ENCODE measurements at places on chromosomes 5 and 9.

- DNase-seq, result no peak
Observed at GRCh38 chr9:136824496-136825225, 16.9 kb downstream of the RABL6 start.

- no peak for DNase-seq
Observed at GRCh38 chr5:180205916-180206315, 3.1 kb downstream of the RASGEF1C start.

DNA sequence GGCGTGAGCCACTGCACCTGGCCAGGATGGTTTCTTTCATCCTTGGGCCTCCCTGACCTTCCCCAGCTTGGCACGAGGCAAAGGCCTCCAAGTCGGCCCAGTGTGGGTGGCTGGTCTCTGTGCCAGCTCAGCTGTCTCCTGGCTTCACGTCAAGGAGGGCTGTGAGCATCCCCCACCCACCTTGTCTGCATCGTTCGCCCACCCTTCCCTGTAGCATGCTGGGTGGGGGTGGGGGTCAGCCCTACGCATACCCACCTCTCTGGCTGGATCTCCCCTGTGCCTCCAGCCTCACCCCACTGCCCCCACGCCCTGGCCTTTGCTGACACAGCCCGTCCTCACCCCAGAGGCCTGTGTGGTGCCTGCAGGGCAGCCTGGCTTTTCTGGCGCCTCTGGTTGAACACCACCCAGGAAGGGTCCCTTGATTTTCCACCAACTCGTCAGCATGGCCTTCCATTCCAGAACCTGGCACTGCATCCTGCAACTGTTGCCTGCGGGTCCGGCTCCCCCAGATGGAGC lies 8.8 kb upstream of the WDR5 start:
- DNase-seq, result no peak

- DNase-seq, result peak; percentile 7
Observed at GRCh38 chr9:93003552-93004407, 54.7 kb upstream of the SUSD3 start.

GRCh38 chr9:80874276-80874675 lies 815.1 kb downstream of the TLE1 start:
- peak; percentile 94 for DNase-seq

DNA sequence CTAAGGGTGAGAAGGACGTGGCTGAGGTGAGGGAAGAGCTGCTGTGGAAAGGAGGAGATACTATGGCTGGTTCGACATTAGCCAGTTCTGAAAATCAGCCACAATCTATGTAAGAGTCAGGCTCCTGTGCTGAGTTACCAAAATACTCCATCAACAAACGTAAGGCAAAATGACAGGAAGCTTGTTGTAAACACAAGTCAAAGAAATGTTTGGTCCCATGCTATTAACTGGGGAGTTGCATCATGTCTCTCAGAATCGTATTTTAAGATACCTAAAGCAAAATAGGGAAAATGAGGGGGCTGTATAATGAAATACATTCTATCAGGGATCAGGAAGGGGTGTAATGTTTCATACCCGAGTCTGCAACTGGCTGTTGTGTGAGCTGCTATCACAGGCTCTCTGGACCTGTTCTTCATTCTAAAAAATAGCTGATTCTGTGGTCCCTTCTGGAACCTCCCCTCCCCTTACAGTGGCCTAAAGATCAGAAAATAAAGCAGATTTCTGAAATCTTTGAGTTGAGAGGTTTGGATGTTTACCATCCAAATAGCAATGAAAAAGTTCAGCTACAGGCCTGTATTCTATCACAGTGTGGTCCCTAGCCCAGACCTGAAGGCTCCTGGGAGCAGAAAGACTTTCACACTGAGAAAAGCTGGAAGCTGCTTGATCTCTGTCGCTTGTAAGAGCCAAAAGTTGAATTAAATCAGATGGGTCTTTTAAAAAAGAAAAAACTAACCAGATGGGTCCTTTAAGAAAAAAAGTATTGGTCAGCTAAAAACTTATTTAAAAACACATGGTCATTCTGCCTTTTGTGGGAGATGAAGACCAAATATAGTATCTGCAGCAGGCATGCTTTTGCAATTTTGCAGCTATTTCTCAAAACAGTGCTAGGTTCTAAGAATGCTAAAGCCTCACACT lies 97.8 kb upstream of the SMC5 start:
- no peak for DNase-seq

DNA sequence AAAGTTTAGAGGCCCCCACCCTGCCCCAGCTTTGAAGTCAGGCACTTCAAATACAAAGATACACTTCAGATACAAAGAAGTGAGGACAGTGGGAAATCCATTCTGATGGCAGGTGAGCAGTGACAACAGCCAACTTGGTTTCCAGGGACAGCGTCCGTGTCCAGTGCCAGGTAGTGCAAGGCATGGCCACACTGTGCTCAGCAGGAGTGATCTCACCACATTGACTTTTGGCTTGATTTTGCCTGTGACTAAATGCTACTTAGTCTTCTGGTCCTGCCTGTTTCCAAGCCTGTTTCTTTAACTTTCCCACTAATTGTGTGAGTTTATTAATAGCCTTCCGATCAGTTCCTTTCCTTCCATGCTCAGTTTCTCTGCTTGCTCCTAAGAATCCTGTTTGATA lies 72.6 kb upstream of the PALM2AKAP2 start:
- DNase-seq, result no peak

GRCh38 chr9:117084221-117084620 lies 330.6 kb downstream of the ASTN2 start:
- DNase-seq, result no peak

DNA sequence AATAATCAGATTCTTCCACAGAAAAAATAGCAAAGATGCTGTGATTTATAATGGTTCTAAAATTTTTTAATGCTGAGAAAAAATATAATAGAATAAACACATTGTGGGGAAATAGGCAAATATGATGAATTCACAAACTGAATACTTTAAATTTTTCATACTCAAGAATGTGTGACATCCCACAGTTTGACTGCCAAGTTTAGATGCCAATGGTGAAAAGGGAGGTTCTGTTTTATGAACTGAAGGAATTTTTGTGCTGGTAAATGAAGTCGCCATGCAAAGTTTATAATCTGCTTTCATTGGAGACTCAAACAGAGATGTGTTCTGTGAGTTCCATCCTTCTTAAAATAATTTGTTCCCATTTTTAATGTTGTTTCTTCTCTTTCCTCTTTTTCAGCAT lies 367.5 kb upstream of the ADAMTS16 start:
- no peak for DNase-seq

DNA sequence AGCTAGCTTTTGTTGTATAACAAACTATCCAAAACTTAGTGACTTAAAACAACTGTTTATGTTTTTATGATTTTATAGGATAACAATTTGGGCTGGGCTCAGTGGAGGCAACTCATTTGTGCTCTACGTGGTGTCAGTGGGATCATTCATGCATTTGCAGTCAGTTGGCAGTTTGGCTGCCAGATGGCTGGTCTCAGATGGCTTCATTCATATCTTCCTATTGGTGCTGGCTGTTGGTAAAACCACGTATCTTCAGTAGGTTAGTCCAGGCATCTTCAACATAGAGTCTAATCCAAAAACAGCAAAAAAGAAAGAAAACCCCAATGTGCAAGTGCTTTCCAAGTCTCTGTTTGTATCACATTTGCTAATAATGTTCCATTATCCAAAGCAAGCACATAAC lies 51.7 kb upstream of the RIC1 start:
- no peak for DNase-seq

DNA sequence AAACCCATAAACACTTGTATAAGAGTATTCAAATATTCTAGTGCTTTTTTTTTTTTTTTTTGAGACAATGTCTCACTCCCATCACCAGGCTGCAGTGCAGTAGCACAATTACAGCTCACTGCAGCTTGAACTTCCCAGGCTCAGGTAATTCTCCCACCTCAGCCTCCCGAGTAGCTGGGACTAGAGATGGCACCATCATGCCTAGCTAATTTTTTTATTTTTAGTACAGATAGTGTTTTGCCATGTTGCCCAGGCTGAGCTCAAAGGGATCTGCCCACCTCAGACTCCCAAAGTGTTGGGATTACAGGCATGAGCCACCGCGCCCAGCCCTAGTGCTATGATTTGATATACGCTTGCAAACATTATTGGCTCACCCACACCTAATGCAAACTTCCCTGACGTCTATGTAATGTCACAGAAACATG lies 11.8 kb downstream of the IL6ST start:
- no peak for DNase-seq

DNA sequence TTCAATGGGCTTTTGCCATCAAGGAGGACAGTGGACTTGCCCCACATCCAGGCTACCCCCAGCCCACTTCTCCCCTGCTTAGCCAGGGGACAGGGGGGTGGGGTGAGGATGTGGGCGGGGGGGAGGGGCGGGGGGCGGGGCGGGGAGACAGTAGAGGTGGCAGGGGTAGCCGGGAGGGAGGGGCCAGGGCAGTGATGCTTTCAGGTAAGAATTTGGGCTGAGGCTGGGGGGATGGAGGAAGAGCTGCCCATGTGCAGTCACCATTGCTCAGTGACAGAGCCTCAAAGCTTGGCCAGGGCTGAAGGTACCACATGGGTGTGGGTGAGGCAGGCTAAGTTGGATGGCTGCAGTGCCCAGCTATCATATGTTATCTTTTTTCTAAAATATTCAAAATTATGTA lies 40.7 kb upstream of the HNRNPA0 start:
- DNase-seq, result no peak

DNA sequence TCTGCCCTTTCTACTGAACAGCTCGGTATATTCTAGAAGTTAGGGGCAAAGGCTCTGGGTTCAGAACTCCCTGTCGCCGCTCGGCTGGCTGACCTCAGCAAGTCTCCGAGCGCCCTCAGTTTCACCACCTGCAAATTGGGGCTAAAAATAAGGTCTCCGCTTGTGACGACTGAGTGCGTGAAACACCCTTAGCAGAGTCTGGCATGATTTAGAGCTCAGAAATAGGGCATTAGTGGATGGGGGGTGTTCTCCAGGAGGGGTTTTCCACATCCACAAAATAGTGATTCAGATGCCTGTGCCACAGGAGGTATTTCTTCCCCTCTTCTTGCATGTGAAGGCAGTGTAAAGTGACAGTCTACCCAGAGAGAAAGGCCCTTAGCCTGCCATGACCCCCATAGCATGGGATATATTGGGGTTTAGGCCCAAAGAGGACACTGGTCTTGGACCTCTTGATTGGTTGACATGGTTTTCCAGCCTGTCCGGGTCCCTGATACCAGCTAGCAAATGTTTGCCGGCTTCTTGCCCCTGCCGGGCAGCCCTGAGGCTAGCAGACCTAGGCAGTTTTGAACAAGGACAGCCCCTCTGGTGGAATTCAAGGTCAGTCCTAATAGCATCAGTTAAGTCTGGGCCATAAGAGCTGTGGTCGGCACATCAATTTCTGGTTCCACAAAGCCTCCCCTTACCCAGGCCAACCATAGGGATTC lies 1.4 kb downstream of the ERGIC1 start:
- DNase-seq, result no peak

DNA sequence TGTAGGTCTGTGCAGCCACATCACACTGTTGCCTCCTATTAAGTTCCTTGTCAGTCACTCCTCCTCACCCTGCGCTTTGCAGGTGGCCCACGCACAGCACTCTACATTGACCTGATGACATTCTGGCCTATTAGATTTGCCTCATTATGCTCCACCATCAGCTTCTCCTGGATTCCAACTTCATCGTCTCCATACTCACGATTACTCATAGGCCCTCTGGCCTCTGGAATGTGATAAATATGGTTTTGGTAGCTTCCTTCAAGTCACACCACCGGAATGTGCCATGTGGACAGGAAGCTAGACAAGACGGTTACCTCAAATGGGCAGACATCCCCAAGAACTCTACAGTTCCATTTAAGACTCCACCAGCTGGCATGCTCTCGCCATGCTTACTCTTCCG lies 158.0 kb upstream of the LHFPL2 start:
- DNase-seq, result peak; percentile 95

- DNase-seq, result peak; percentile 37
Observed at GRCh38 chr5:134174841-134175839, 1.6 kb downstream of the SKP1 start.

DNA sequence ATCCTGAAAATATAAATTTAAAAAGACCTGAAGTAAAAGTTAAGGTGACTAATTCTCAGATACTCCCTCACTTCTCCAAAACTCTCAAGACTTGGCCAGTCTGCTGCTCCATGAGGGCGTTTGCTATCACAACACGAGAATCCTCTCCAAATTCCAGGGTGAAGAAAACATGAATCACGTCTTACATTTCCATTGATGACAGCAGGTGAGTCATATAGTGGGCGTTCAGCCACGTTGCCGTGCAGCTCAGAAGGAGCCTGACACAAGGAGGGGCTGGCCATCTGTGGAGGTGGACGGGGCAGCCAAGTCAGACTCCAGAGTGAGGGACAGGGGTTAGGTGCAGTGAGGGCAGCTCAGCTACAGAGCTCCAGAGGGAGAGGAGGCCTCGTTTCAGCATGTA lies 555.1 kb upstream of the ADAMTS16 start:
- peak; percentile 85 for DNase-seq

GRCh38 chr9:109274884-109275730 lies 45.8 kb downstream of the EPB41L4B start:
- no peak for DNase-seq

DNA sequence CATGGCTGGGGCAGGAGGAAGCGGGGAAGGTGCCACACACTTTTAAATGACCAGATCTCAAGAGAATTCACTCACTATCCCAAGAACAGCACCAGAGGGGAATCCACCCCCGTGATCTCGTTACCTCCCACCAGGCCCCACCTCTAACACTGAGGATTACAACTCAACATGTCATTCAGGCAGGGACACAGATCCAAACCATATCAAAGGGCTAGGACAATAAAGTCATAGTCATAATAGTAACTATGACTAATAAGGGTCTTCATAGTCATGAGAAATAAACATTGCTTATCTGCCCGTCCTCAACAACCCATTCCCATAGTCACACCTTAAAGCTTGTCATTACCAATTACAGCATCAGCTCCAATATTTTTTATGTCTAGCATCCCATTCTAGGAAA lies 65.3 kb upstream of the SMC2 start:
- DNase-seq, result no peak

GRCh38 chr5:174323878-174324281 lies 278.4 kb downstream of the NSG2 start:
- DNase-seq, result no peak

- no peak for DNase-seq
Observed at GRCh38 chr5:1658665-1659064, 134.9 kb upstream of the LPCAT1 start.

DNA sequence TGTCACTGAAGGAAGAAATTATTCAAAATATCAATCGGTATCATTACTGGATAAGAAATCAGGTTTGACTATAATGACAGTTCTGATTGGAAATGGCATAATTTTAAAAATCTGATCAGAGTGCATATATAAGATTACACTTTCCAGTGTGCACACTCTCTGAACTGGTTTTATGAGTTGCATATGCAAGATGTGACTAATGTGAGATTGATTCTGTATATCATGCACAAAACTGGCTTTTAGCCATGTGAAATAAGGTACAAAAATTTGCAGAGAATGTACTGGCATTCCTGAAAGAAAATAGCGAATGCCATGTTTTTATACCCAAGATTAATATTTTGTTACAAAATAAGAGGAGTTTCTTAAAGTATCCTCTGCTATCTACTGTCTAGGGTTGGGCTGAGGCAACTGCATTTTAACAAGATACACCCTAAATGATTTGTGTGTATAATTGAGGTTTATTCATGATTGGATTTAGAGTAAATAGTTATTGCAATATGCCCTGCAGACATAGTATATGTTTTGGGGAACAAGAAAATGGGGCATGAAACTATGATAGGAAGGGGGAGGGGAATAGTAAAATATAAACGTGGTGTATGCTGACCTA lies 70.7 kb downstream of the LNPEP start:
- DNase-seq, result peak; percentile 46

Measured in fibroblast of skin of right quadriceps (primary cell).